Stimulated activated CD8-positive, alpha-beta memory T cell treated with anti-CD3 and anti-CD28 coated beads, Interleukin-15, amount 100 ng/mL, for 1 hour (primary cell): ENCODE measurements at places on chromosomes 1 and 21.

DNA sequence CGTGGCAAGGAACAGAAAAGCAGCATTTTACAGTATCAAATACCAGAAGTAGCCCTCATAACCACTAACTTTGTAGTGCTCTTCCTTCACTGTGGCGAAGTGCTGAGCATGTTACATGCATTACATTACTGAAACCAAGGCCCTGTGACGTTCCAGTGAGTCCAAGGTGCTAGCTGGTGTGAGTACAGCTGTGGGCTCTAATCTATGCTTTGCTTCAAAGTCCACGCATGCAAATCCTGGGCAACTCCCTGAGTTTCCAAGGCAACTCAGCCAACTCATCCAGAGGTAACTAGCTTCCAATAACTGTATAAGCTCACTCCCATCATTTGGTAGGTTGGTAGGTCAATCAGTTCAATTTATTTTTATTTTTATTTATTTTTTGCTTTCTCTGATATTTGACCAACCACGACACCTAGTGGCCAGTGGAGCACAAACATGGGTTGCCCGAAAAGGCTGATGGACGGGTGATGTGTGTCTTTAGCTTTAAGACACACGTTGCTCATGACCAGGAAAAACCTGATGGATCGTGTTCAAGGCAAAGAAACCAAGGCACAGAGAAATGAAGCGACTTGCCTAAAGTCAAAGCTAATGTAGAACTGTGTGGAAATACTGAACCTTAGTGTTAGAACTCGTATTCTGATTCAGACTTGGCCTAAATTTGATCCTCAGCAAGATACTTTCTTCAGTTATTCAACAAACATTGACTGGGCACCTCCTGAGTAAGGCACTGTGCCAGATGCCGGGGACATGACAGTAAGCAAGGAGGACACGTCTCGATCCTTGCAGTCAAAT, 73.0 kb downstream of the GNG12 start:
- DNase-seq, result peak; percentile 34

- DNase-seq, result no peak
Observed at GRCh38 chr1:115006191-115006590, 23.4 kb upstream of the TSHB start.

GRCh38 chr21:26846036-26846931, 1.1 kb upstream of the ADAMTS1 start:
- DNase-seq, result no peak

DNA sequence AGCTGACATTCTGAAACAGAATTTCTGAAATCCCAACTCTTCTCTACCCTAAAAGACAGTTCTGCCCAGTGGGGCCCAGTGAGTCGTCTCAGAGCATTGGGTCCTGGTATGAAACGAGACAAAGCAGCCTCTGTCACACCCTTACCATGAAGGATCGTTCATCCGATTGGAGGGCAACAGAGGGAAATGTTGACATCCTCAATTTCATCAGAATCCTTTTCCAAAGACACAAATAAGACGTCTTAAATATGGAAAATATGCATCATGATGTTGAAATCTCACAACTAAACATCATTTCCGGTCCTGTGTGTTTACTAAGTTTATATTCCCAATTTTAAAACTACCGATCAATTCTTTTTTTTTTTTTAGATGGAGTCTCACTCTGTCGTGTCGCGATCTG, 112.1 kb upstream of the SLC45A1 start:
- no peak for DNase-seq

- DNase-seq, result no peak
Observed at GRCh38 chr1:111364690-111365089, 62.8 kb downstream of the OVGP1 start.

DNA sequence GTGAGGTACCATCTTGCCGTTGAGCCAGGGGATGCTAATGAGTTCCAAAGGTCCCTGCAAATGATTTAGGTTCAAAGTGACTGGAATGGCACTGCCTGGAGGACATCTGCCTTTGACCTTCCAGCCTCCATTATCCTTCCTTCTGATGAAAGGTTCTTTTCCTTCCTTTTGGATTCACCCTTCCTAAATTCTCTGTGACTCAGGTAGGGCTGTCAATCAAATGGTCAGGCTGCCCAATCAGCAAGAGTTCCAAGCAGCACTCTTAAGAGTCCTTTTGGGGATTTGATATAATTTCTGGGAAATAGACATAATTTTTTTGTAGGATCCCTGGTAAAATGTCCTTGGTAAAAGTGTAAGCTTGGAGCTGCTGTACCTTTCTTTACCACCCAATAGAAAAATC, 58.8 kb upstream of the LMO4 start:
- DNase-seq, result no peak

- no peak for DNase-seq
Observed at GRCh38 chr1:202133989-202134388, 10.5 kb downstream of the ARL8A start.

DNA sequence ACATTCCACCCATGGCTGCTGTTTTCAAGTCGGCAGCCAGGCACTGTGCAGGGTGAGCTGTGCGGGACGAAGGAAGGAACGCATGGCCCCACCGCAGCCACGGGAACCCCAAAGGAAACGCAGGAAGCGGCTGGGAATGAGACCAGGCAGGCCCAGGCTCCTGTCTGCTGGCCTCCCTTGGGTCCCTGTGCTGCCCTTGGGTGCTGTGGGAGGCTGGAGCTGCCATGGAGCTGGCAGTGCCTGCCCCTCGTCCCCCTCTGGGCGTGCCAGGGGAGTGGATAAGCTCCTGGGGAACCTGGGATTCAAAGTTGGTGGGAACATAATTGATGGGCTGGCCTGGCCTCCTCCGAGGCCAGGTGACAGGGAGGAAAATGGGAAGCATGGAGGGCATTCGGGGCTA, 5.3 kb upstream of the KRTAP10-4 start:
- no peak for DNase-seq

DNA sequence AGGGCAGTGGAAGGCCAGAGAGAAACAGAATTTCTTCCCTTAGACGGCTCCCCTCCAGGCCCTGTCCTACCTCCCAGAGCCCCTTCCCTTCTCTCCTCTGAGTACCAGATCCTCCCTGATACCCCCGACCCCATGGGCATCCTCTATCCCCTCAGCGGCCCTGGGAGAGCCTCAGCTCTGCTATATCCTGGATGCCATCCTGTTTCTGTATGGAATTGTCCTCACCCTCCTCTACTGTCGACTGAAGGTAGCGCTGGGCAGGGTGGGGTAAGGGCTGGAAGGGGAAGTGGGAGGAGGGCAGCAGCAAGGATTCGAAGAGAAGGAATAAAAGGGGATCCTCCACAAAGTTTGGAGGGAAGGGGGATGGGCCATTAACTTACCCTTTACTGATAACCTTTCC, 2.7 kb downstream of the FCER1G start:
- DNase-seq, result no peak

DNA sequence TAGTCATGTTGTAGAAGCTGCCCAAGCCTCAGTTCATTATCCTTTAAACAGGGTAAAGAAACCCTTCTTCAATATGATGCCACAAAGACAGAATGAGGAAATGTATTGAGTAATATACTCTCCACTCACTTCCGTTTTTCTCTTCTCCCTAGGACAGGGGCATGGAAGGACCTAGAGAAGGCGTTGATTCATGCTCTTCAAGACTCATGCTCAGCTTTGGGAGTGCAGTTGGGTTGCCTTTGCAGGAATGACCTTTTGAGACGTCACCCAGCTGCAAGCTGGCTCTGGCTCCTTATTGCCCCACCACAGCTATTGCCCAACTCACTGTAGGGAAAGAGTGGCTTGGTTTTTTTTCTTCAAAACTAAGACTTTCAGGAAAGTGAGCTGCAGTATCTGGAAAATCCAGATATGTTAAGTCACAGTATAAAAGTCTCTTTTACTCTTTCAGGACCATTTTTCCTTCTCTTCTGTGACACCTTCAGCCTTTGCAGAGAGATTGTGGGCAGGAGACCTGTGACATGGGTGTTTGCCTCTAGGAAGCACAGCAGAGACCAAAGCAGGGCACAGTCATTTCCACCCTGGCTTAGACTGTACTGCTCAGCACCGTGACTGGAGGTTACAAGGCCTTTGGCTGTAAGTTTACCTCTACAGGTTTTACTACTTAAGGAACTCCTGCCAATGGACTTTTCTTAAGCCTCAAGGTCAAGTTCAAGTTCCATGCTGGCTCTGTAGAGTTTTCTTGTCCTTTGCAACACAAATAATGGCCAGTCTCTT, 39.5 kb downstream of the XCL2 start:
- no peak for DNase-seq

GRCh38 chr1:236343246-236343870, 50.7 kb upstream of the EDARADD start:
- no peak for DNase-seq

- DNase-seq, result no peak
Observed at GRCh38 chr1:200783926-200784325, 45.2 kb downstream of the CAMSAP2 start.

DNA sequence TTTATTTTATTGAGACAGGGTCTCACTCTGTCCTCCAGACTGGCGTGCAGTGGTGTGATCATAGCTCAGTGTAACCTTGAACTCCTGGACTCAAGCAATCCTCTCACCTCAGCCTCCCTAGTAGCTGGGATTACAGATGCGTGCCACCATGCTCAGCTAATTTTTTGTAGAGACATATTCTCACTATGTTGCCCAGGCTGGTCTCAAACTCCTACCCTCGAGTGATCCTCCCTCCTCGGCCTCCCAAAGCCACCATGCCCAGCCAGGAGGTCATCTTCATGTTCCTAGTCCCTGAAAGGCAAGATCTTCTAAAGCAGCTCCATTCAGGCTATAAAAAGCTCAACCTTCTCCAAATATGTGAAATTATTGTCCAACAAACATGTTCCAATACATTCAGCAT, 53.9 kb downstream of the TOR1AIP2 start:
- DNase-seq, result no peak

GRCh38 chr1:162142968-162143367, 73.5 kb downstream of the NOS1AP start:
- no peak for DNase-seq
